Renal cortical epithelial cell (primary cell): ENCODE measurements at places on chromosomes 4 and X.

DNA sequence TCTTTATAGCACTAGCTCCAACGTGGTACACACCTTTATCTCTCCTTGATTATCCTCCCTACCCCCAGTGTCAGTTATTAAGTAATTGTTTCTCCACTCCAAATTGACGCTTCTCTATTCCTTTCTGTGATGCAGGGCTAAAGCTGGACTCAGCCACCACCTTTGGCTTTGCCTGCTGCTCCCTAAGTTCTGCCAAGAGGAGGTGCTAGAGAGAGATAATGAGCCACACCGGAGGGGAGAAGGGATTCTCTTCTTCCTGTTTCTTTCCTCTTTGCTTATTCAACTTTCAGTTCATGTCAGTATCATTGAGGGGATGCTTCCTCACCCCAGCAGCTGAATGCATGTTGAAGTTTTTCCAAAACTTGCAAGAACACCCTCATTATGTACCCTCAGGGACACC is 176.5 kb downstream of the GBA3 start:
- no peak for DNase-seq

- DNase-seq, result no peak
Measured at GRCh38 chr4:124343661-124344171, 368.8 kb downstream of the ANKRD50 start.

- DNase-seq, result no peak
Measured at GRCh38 chr4:101128473-101128872, 218.9 kb downstream of the PPP3CA start.

- no peak for DNase-seq
Measured at GRCh38 chr4:3366893-3367775, 74.3 kb downstream of the RGS12 start.

DNA sequence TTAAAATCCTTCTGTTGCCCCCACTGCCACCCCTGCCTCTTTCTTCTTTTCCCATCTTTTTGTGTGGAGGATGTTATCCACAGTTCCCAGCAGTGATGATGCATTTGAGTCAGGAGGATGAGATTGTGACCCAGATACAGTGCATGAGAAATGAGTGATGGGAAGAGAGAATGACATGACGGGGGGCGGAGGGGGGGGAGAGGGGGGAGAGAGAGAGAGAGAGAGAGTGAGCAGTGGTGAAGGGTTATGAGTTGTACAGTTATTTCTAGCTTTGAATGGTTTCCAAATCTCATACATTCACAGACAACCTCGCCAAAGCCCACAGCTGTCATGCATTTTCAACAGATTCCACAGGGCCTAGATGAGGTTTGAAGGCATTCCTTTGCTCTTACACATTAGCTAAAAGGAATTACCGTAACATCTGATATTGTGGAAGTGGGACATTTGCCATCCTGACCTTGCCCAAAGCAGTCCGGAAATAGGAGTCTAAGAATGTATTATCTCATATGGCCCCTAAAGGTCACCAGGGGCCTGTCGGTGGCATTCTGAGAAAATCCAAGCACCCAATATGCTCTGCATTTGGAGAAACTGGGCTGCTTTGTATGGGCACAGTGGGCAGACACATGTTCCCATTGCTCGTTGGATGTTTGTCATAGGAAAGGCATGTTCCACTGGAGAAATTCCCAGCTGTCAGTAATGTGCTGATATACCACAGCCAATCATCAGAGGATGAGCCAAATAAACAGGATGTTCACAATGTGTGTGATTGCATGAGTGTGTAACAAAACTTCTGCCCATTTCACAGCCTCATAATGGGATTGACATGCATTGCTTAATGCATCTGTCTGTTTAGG is 435.8 kb downstream of the SPRY1 start:
- peak; percentile 97 for DNase-seq

GRCh38 chr4:55312489-55313101 is 33.4 kb upstream of the SRD5A3 start:
- DNase-seq, result peak; percentile 50

DNA sequence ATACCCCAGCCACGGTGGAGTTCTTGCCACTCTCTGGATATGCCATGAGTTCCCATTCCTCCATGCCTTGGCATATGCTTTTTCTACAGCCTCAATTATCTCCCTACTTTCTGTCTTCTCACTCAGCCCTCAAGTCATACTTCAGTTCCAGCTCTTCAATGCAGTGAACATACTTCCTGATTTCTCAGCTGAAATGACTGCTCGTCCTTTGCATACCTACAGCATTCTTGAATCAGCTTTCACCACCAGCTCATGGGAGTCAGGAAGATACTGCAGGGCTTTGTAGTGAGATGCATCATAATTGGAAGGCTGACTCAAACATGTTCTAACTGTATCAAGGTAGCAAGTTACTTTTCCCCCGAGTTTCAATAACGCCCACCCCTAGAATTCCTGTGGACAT is 118.4 kb downstream of the APBB2 start:
- peak; percentile 52 for DNase-seq

DNA sequence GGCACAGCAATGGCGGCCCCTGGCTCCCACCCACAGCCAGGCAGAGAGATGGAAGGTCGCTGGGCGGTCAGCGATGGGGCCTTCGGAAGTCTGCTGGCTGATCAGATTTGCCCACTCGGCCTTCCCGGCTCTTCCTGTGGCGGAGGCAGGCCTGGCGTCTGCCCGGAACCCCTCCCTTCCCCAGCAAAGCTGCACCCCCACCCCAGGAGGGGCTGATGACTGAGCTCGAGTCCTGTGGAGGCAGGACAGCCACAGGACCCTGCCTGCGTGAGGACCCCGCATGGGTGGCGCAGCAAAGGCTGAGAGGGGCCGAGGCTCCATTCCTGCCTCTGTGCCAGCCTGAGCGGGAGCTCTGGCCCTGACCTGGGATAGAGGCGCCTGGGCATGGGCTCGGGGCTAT is 34.8 kb downstream of the TACC3 start:
- DNase-seq, result no peak

GRCh38 chr4:95155759-95156451 is 392.9 kb downstream of the UNC5C start:
- DNase-seq, result peak; percentile 66

- DNase-seq, result no peak
Measured at GRCh38 chr4:134260126-134260525, 58.5 kb upstream of the PABPC4L start.

DNA sequence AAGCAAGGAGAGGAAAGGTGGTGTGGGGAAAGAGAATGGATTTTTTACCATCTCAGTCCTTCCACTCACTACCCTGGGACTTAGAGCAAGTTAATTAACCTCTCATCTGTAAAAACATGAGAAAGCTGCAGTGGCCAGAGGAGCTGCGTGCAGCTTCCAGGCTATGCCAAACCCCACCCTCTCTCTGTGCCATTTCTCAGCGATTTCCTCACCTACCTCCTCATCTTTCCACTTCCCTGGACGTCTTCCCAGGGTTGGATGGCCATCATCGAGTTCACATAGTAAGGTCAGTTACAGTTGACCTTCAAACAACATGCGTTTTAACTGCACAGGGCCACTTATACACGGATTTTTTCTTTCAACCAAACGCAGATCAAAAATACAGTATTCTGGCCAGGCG is 64.3 kb downstream of the SMIM20 start:
- DNase-seq, result no peak

DNA sequence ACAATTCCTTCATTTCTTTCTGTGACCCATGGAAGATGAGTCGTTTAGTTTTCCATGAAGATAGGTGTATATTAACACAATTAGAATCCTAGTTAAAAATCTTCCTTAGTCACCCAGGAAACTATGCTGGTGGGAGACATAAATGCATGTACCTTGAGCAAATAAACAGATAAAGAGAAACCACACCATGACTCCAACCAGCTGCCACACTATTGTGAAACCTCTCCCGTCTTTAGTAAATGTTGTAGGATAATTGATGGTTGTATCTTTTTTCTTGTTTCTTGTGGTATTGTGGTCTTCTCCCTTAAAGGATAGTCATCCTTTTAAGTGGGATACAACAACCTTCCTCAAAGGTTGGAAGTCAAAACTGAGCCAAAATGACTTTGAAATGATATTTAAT is 103.8 kb upstream of the LEF1 start:
- peak; percentile 96 for DNase-seq

DNA sequence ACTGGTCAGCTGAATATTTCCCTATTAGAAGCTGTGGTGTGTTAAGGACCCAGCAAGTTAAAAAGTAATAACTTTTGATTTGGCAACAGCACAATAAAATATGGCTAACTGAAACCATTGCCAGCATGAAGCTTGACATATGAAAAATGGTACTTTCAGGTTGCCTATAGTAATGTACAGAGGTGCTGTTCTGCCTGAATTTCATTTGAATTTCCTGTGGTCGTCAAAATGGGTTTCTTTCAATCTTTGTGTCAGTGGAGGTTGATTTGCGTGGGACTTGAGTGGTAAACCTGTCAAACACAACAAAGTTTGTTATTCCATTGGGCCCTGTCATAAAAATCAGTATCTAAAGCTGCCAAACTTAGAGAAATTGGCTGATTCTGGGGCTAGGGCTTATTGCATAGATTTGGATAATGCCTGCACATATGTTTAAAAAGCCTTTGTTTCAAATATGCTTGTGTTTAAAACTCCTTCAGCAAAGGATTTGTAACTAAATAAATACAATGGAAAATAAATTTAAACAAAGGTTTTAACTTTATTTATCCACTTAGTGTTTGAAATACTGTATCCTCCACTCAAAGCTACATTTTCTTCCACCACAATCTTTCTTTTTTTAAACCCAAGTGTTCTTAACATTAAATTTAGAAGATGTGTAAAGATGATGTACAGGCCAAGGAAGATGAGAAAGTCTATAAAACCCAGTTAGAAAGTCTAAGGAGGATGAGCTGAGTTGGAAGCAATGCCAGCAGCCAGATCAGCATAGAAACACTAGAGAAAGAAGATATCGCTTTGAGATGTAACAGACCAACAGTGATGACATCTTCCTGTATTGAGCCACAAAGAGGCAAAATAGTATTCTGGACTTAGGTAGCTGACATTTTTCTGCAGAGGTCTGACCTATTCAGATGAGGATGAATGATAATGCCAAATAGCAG is 134.8 kb upstream of the GIMD1 start:
- DNase-seq, result no peak

GRCh38 chr4:137934911-137935310 is 307.2 kb downstream of the SLC7A11 start:
- DNase-seq, result no peak

DNA sequence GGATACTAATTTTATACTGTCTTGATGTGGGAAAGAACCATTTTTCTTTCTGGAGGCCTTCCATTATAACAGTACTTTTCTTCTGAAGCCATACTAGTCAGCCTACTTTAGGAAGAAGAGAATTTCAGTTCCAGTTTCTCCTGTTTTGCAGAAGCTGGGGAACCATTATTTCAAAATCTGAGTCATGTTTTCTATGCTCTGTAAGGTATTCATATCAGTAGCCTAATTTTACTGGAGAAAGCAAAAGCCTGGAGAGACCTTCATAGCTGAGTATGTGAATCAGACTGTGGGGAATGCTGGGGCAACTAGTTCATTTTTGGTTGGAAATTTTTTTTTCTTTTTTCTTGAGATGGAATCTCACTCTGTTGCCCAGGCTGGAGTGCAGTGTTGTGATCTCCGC is 22.4 kb downstream of the AFF1 start:
- peak; percentile 57 for DNase-seq

DNA sequence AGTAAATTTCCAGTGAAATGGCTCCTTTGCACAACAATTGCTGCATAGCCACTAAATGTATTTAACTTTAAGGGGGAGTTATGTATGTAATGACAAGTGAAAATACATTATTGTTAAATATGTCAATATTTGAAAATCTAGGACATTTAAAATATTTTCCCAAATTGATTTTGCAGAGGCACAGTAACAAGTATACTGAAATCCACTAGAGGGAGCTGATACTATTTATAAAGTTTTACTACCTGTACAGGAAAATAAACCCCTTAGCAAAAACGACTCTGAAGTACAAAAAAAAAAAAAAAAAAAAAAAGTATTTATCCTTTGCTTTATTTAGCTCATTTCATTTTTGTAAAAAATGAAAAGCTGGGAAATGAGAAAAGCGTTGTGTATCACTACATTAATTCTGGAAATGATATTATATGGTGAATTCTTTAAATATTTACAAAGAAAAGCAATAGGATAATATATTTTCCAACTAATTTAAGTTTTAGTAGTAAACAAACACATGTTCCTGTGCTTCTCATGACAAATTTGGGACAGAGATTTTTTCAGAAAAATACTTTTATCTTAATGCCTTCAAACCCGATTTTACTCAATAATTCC is 727.7 kb downstream of the DMD start:
- peak; percentile 2 for DNase-seq

DNA sequence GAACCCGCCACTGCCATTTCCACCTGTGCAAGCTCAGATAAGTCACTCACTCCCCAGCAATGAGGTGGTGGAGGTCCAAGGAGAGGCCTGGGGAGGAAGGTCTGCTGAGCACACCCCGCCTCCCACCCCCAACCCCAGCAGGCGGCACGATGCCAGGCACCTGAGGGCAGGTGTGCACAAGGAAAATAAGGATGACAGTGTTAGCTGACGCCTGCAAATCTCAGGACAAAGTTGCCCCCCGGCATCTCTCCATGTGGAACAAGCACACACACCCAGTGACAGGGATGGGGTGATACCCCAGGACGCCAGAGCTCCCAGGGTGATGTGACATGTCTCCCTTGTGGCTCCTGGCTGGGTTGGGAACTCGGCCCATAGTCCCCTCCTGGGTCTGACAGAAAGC is 9.9 kb downstream of the JAKMIP1 start:
- no peak for DNase-seq

- no peak for DNase-seq
Measured at GRCh38 chrX:70332600-70332999, 42.7 kb downstream of the KIF4A start.

GRCh38 chr4:99504804-99505502 is 5.9 kb upstream of the C4orf17 start:
- DNase-seq, result no peak

GRCh38 chr4:75599647-75600046 is 30.7 kb downstream of the CDKL2 start:
- no peak for DNase-seq
